ENCODE measurements at places on chromosomes 2 and 18. TPM values are rescaled to one million over a fixed set of nuclear protein-coding genes. Genes with fewer than 3 reads are reported as not detected.

- DNase-seq: peak; percentile 25
These were observed 432.4 kb downstream of the DCDC2C start for GRCh38 chr2:4135765-4136164.

- no peak for DNase-seq
These were observed 91.0 kb downstream of the ITGB1BP1 start for GRCh38 chr2:9332136-9332852.

- no peak for DNase-seq
These were observed 1.2 kb downstream of the STON1 start for GRCh38 chr2:48531141-48531648.

GRCh38 chr2:199460101-199460671 is 2.4 kb upstream of the SATB2 start:
- DNase-seq: peak; percentile 20

PRKAG3 gene
- not detected for total RNA-seq

- DNase-seq: no peak
These were observed 47.2 kb downstream of the SPOPL start for GRCh38 chr2:138548796-138549195.

ANKRD29 gene
- 3.1 TPM for total RNA-seq

CCDC150 gene
- total RNA-seq: 8.9 TPM

GRCh38 chr18:3688690-3689089 is 238.7 kb downstream of the TGIF1 start:
- peak; percentile 21 for DNase-seq

DNA sequence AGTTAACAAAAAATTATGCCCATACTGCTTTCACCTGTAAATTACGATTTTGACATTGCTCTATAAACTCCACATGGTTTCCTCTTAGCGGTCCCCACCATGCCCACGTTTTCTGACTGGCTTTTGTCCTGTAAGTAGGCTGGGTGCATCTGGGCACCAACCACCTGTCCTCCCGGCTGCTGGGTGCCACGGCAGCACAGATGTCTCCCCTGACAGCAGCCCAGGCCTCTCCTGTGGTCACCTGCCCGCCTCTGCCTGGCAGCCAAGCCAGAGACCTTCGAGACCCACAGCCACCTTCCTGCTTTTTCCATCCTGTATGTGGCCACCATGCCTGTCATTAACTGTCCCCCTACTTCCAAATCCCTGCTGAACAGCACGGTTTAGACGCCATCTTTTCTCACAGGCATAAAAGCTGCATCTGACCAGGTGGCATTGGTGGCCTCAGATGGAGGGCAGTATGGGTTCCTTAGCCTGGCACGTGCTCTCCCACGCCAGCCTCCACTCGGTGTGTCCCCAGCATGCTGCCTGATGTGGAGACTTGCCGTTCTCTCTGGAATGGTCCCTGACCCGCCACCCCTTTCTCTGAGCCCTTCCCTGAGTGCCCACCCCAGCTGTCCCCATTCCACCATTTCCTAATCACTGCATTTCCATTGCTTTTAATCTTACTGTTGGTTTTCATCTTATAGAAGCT is 18.9 kb downstream of the SNORC start:
- DNase-seq: no peak

DNA sequence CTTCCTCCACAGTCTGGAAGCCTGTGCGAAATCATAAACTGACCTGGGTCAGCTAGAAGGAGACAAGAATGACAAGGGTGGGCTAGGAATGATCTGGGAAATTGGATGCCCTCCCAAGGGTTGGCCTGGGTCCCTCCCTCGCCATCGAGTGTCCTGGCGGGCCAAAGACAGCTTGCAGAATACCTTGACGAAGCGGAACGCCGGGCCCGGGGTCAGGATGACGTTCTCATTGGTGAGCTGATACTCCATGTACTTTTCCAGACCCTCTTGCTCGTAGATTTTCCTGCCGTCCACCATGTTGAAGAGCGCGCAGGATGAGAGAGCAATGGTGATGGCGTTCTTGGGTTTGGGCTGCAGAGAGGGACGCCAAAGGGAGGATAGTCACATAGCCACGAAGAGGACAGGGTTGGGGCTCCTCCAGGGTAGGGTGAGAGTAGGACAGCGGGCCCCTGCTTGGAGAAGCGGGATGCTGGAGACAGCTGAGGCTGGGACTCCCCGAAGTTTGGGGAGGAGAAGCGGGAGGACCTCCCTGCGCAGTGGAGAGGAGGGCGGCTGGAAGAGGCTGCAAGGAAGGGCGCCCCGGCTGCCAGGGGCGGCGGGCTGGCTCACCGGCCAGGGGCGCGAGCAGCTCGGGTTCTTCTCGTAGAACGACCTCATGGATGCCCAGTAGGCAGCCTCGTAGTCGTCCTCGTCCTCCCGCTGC is 5.3 kb downstream of the NT5C1B start:
- DNase-seq: no peak

DNA sequence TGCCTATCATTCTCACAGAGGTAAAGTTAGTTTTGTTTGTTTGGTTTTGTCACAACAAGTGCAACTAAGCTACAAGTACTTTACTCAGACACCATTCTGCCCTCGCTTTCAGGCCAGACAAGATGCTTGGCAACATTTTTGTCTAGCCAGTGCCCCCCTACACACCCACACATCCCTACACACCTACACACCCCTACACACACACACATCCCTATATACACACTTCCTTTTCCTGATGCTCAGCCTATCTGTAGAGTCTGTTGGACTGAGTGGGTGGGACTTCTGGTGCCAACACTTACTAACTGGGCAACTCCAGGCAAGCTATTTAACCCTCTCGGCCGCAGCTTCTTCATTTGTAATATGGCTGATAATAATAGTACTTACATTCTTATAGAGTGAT is 161.4 kb downstream of the ALK start:
- DNase-seq: no peak

GRCh38 chr2:146576339-146577111 is 1268.3 kb upstream of the ACVR2A start:
- no peak for DNase-seq

DNA sequence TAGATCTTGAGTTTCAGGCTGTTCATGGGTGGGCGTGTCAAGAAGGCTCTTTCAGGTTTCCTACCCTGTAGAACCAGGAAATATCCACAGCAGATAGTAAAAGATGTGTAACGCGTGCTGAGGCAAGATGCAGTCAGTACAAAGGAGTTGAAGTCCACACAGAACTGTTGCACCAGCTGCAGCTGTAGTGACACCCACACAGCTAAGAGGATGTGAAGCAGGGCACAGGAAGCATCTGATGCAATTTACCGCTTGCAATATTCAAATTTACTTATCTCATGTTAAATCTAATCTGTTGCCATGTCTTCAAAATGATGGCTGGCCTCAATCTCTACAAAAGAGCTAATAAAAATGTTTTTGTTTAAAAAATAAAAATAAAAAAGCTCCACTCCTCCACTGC is 132.8 kb downstream of the ARHGAP15 start:
- no peak for DNase-seq

- peak; percentile 80 for DNase-seq
These were observed 993 bp downstream of the RBMS1 start for GRCh38 chr2:160492401-160493226.

- no peak for DNase-seq
These were observed 35.0 kb downstream of the SLC14A2 start for GRCh38 chr18:45650321-45650720.

DNA sequence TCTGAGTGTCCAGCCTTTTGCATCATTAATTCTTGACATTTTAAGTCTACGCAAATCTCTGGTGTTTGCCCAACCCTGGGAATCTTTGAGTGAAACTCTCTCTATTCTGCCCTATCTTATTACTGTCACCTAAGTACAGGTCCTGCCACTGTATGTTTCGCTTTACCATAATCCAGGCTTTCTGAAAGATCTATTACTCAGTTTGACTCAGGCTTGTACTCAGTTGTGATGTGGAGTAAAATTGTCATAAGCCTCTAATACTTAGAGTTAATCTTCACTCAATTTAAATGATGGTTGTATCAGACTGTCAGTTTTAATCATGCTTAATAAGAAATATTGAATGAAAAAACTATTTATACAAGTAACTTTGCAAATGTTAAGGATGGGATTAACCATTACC is 30.3 kb upstream of the RAPGEF4 start:
- no peak for DNase-seq

DNA sequence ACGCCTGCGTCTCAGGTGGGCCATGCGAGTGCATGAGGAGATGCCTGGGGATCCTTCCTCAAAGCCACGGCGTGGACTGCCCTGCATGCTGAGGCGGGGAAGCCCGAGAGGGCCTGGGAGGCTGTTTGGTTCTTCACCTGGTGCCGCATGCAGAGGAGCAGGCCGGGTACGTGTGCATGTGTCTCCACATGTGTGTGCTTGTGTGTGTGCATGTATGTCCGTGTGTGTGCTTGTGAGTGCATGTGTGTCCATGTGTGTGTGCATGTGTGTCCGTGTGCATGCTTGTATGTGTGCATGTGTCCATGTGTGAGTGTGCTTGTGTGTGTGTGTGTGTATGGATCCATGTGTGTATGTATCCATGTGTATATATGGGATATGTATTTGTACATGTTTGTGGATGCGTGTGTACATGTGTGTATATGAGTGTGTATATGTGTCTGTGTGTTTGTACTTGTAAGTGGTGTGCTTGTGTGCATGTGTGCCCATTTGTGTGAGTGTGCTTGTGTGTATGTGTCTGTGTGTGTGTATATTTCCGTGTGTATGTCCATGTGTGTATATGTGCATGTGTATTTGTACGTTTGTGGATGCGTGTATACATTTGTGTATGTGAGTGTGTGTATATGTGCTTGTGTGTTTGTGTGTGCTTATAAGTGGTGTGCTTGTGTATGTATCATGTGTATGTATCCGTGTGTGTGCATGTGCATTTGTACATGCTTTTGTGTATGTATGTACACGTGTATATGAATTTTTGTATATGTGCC is 79.0 kb downstream of the PTGR3 start:
- no peak for DNase-seq
